ENCODE measurements at places on chromosomes 16 and 17. TPM values are rescaled to one million over a fixed set of nuclear protein-coding genes. Genes with fewer than 3 reads are reported as not detected.

- no peak overlapping the region for H3K4me3 ChIP-seq
- H3K27me3 ChIP-seq, result no peaks in the 10 kb centered on the region
- no peaks in the 10 kb centered on the region for H3K4me1 ChIP-seq
- H3K27ac ChIP-seq, result no peak overlapping the region
- no peak for DNase-seq
Measured at GRCh38 chr16:79305074-79305473, 295.5 kb downstream of the MAF start.

DNA sequence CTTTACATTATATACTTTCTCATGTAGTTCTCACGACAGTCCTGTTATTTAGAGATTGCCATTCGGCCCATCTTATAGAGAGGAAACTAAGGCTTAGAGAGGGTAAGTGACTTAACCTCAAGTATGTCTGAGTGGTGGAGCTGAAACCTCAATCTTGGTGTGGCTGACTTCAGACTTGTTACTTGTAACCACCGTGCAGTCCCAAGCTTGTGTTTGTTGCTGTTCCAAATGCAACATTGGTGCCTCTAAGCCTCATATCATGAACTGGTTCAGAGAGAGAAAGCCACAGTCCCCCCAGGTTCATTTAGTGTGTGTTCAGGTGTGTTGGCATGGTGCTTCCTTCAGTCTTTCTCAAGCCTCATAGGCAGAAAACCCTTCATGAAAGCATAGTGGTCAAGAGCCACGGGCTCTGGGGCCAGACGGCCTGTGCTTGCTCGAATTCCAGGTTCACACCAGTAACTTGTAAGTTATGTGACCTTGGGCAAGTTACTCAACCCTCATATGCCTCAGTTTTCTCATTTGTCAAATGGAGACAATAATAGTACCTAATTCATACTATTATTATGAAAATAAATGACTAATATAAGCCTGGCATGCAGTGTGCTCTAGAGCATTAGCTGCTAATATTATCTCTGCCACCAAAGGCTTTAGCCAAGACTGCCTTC, 39.9 kb downstream of the CDH1 start:
- no peaks in the 10 kb centered on the region for H3K36me3 ChIP-seq
- no peak overlapping the region for H3K4me3 ChIP-seq
- peaks cover 3% of the 10 kb centered on the region for H3K4me1 ChIP-seq
- DNase-seq, result no peak
- no peaks in the 10 kb centered on the region for H3K27me3 ChIP-seq

- no peak overlapping the region for H3K4me3 ChIP-seq
- H3K27ac ChIP-seq, result peak overlapping the region; percentile 98
- no peaks in the 10 kb centered on the region for H3K27me3 ChIP-seq
- peak; percentile 86 for DNase-seq
Measured at GRCh38 chr16:70688246-70688742, 2.4 kb upstream of the MTSS2 start.

GRCh38 chr17:62870552-62870971, 62.4 kb upstream of the MARCHF10 start:
- peak overlapping the region; percentile 84 for H3K27ac ChIP-seq
- no peaks in the 10 kb centered on the region for H3K36me3 ChIP-seq
- H3K4me1 ChIP-seq, result peaks cover 51% of the 10 kb centered on the region
- H3K27me3 ChIP-seq, result no peaks in the 10 kb centered on the region
- H3K4me3 ChIP-seq, result no peak overlapping the region

DNA sequence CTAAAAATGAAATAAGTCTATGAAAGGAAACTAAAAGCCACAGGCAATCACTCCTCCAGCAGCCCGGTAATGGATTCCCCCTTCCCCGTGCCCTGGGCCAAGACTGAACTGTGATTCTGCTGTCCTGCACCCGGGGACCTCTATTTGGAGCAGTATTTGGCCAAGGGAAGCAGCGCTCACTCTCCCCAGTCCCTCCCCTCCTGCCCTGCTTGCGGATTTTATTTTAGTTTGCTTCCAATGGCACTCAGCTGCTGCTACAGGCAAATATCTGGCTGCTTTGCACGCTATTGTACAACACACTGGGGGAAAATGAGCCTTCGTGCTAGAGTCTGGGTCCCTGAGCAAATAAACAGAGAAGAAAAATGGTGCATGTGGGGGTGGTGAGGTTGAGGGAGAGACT, 975.7 kb upstream of the RBFOX1 start:
- no peak overlapping the region for H3K27ac ChIP-seq
- no peak overlapping the region for H3K4me3 ChIP-seq
- no peaks in the 10 kb centered on the region for H3K36me3 ChIP-seq
- DNase-seq, result peak; percentile 37

GRCh38 chr17:81458628-81459027, 54.0 kb downstream of the ACTG1 start:
- H3K4me3 ChIP-seq, result no peak overlapping the region
- H3K36me3 ChIP-seq, result peaks cover 52% of the 10 kb centered on the region
- no peak for DNase-seq
- H3K27me3 ChIP-seq, result no peaks in the 10 kb centered on the region

ENPP7 gene
- not detected for total RNA-seq

P2RX5 gene
- total RNA-seq, result 18.7 TPM

Data from muscle of leg (tissue), 16 donors.